ENCODE measurements at places on chromosomes 2 and 18. TPM values are rescaled to one million over a fixed set of nuclear protein-coding genes. Genes with fewer than 3 reads are reported as not detected.

Gene COX7A2L
- total RNA-seq, result 147 TPM

Gene IL1RL2
- 2.6 TPM for total RNA-seq

Gene SH3BP4
- total RNA-seq, result 67.6 TPM

Gene CRYGC
- total RNA-seq, result not detected

Gene KATNAL2
- total RNA-seq, result 0.06 TPM

Gene LDAH
- total RNA-seq, result 29.9 TPM

Gene PIEZO2
- 7.5 TPM for total RNA-seq
